Mesenchymal stem cell (in vitro differentiated cells and primary cell): ENCODE measurements at places on chromosomes 3 and 15.

- DNase-seq: no peak
Observed at GRCh38 chr3:139518926-139519842, 20.4 kb downstream of the RBP1 start.

GRCh38 chr15:88920186-88920891 lies 7.2 kb upstream of the MFGE8 start:
- peak; percentile 36 for DNase-seq

GRCh38 chr15:66039117-66039871 lies 170.0 kb downstream of the RAB11A start:
- DNase-seq: no peak

GRCh38 chr15:71066983-71067382 lies 48.3 kb upstream of the THSD4 start:
- DNase-seq: no peak

DNA sequence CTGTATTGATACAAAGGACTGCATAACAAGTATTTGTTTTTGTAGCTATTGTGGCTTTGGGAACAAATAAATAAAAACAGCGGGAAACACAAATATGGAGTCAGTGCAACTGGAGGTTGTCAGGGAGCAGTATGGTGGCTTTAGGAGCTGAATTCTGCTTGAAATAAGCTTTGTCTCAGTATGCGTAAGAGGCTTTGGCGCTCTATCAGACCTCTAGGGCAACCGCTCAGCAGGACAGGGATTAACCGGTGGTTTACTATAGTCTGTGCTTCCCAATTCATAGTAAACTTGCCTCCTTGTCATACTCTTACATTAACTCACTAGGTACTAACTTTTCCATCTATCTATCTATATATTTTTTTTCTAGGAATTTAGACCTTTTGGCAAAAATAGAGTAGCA lies 104.6 kb downstream of the ZIC1 start:
- no peak for DNase-seq

GRCh38 chr3:198113206-198114053 lies 153.4 kb downstream of the LMLN start:
- peak; percentile 3 for DNase-seq

GRCh38 chr3:170429050-170429449 lies 10.4 kb downstream of the CLDN11 start:
- DNase-seq: peak; percentile 29

DNA sequence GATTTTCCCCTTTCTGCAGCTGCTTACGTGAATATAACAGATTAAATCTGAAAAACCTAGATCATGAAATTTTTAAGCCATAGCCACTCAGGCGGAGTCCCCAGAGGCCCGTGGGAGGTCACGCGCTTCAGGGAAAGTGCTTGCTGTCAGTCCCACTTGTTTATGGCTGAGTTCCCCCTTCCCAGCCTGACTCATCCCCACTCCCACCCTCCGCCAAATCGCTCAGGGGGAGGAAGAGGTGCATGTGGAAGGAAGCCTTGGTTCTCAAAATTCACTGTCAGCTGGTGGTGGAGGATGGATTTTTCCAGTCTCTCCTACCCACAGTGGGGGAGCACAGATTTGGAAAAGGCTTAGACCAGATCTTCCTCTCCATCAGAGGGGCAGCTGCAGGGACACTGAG lies 67.4 kb downstream of the CORO2B start:
- no peak for DNase-seq

GRCh38 chr3:102113421-102114041 lies 264.2 kb downstream of the NFKBIZ start:
- no peak for DNase-seq

- no peak for DNase-seq
Observed at GRCh38 chr3:79453600-79453999, 314.2 kb downstream of the ROBO1 start.

- DNase-seq: peak; percentile 37
Observed at GRCh38 chr15:77461486-77461885, 40.8 kb downstream of the HMG20A start.

GRCh38 chr15:42858540-42858939 lies 62.0 kb downstream of the TTBK2 start:
- DNase-seq: no peak

- DNase-seq: no peak
Observed at GRCh38 chr3:121809249-121809648, 25.6 kb downstream of the IQCB1 start.
